Smooth muscle cell of the brain vasculature (primary cell): ENCODE measurements at places on chromosomes 4 and X.

DNA sequence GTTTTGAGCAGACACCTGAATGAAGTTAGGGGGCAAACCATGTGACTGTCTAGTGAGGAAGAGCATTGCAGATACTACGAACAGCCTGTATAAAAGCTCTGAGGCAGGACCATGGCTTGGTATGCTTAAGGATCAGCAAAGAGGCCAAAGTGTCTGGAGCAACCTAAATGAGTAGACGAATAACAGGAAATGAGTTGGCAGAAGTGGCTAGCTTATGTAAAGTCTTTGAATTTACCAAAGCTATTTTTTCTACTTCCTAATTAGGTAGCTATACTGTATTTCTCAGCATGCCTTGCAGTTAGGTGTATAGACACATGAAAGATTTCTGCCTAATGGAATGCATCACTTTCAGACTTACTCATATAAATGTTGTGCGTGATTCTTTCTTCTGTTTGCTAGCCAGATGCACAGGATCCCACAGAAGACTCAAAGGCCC is 9.3 kb upstream of the GPRIN3 start:
- no peak for DNase-seq

DNA sequence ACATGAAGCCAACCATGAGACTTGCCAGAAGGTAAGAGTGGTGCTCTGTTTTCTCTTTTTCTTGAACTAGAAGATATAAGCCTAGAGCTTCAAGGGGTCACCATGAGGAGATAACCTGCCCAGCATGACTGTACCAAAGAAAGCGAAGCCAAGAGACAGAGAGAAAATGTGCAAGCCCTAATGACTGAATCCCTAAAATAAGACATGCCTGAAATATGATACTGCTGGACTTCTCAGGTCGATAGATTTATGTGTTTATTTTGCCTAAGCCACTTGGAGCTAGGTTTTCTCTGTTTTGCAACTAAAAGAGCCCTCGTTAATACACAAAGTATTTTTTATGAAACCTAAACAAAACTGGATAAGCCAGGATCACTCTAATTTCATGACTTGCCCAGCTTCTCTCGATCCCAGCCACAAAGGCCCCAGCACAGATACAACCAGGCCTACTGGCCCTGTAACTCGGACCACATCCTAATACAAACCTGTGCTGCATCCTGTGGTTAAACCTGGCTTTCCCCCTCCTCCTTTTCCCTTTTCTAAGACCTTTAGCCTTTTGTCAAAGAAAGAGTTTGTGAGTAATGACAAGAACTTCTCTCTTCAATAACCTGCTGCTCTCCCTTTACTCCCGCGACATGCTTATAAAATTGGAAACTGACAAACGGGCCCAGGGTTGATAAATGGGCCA is 185.8 kb downstream of the APBB2 start:
- DNase-seq = no peak

GRCh38 chrX:6959006-6959405 is 188.5 kb upstream of the STS start:
- no peak for DNase-seq

GRCh38 chrX:39442332-39442731 is 641.1 kb downstream of the MID1IP1 start:
- DNase-seq = no peak

GRCh38 chr4:21490682-21491081 is 457.9 kb downstream of the KCNIP4 start:
- no peak for DNase-seq
